ENCODE measurements at places on chromosomes 3 and 15. TPM values are rescaled to one million over a fixed set of nuclear protein-coding genes. Genes with fewer than 3 reads are reported as not detected.

- DNase-seq, result no peak
Observed at GRCh38 chr15:92143765-92144164, 249.9 kb upstream of the ST8SIA2 start.

- no peak for DNase-seq
Observed at GRCh38 chr15:75177360-75178071, 24.2 kb upstream of the C15orf39 start.

DNA sequence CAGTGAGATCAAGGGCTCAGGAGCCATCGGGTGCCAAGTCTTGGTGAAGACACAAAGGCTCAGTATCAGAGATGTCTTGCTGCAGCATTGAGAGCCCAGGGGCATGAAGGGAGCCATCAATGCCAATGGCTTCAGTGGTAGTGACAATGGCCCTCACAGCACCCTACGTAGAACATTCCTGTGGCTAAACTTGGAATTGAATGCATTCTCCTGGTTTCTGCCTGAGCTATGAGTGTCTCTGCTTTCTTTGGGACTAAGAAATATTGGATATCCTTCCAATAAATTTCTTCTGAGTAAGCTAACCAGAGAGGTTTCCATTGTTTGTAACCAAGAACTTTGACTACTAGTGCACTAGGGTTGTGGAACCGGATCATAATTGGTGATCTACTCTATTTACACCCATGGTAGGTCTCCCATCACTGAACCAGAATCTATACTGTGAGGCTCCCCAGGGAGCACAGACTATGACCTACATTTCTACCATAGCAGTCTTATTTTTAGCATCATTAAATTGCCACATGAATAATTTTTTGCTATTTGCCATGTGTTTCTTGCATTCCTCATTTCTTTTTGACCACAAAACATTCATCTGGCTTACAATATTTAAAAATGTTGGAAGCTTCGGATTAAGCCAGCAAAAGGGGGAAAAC is 31.6 kb upstream of the PDZRN3 start:
- DNase-seq, result no peak

GRCh38 chr3:33636125-33636850 is 81.8 kb downstream of the CLASP2 start:
- no peak for DNase-seq

- no peak for DNase-seq
Observed at GRCh38 chr3:42730706-42731420, 28.3 kb upstream of the HHATL start.

GRCh38 chr3:194181612-194182529 is 45.9 kb downstream of the HES1 start:
- no peak for DNase-seq

DNA sequence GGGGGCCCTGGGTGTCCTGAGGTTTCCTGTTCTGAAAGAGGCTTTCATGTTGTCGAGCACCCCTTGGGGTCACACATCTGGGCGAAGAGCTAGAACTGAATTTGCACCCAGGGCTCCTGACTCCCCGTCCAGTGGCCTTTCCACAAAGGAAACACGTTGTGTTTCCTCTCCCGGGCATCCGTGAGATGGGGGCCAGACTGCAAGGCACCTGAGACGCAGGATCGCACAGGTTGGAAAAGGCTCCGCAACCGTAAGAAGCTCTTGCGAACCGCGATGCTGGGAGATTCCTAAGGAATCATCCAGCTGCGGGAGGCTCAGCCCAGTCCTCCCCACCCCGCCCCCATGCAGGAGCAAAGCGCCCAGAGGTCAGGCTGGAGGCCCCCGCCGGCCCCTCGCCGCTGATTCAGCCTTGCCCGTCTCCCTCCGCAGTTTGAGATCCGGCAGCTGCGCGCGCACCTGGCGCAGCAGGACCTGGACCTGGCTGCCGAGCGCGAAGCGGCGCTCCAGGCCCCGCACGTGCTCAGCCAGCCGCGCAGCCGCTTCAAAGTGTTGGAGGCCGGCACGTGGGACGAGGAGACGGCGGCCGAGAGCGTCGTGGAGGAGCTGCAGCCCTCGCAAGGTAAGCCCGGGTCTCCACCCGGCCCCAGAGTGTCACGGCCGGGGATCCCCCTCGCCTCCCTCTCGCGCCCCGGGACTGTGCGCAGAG is 119.6 kb downstream of the ETFA start:
- no peak for DNase-seq

GRCh38 chr15:29031502-29032228 is 145.9 kb downstream of the APBA2 start:
- DNase-seq, result no peak

GRCh38 chr3:151976211-151977050 is 103.0 kb downstream of the SUCNR1 start:
- peak; percentile 2 for DNase-seq

- no peak for DNase-seq
Observed at GRCh38 chr3:16723978-16724377, 118.8 kb upstream of the DAZL start.

GRCh38 chr3:31613177-31613576 is 80.5 kb downstream of the STT3B start:
- DNase-seq, result no peak

DNA sequence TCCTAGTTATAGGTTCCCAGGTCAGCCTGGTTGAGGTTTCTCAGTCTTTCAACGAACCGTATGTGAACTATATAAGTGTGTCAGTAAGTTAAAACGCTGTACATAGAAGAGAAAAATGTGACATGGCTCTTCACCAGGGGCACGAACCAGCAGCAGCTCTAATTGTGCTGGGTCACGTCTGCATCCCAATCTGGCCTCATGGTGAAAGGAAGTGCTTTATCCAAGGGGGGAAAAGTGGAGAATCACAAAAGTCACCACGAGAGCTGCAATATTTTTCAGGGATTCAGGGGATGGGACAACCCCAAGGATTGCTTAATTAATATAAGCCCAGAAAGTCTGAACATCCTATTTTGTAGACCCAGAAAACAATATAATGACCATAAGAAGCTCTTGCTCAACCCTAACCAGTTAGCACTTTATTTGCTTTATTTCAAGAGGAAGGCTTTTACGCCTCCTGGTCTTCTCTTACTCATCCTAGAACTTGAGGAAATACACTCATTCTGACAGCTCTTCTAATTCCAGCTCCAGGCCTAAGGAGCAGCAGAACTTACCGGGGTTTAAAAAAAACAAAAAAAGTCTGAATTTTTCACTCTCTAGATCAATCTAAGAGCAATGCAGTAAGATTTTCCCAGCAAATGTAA is 16.5 kb downstream of the ANXA2 start:
- DNase-seq, result no peak

DNA sequence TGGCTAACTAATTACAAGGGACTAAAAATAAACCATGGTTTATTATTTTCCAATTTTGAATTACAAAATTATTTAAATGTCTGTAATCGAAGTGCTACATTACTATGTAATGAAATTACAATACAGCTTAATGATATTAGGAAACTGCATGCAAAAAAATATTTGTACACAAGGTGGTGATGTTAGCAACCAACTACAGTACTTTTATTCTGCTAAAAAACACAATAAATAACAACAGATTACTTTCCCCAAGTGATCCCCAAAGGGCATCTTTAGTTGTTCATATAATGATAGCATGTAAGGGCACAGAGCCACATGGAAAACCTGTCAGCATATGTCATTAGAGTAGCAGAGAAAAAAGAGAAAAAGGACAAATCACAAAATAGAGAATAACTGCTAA is 147.5 kb upstream of the SOX2 start:
- no peak for DNase-seq

- DNase-seq, result no peak
Observed at GRCh38 chr3:127137113-127137512, 55.8 kb upstream of the PRR23E start.

DNA sequence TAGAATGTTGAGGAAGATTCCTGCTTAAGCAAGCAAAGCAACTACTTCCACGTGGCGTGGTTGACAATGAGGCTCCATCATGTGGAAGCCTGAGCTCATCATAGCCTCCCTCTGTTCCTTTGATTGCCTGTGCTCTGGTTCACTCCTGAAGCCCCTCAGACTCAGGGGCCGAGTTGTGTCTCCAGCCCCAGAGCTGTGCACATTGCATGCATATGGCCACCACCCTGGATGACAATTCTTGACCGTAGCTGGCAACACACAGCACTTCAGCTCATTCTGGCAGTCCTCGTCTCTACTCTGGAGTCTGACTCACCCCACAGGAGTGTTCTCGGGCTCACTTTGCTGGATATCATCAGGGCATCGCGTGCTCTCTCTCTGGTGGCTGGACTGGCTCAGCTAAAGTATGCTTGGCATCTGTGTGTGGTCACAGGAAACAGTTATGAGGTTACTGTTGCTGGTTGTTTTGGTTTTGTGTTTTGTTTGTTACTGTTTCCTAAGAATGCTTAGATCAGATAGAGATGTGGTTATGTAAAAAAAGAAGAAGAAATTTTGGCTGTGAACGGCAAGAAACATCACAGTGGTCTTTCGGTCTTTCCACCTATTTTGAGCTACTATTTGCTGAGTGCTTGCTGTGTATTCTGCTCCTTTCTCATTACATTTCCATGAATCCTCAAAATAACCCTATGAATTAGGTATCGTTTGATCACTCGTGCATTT is 41.6 kb upstream of the MRPS22 start:
- no peak for DNase-seq

DNA sequence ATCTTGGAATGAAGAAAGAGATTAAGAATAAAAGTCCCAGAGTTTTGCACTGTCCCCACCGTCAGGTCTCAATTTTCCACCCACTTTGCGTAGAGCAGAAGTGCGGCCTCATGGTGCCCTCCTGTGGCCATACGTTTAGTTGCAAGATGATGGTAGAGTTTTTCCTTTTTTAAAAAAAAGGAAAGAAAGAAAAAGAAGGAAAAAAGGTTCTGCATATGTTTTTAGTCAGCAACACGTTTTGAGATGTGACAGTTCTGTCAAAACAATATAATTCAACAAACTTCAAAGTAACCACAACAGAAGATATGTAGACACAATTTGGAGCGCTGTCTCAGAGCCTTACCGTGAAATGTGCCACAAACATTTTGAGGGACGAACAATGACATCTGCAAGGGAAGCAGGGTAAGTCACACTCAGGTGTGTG is 24.6 kb downstream of the EBLN2 start:
- no peak for DNase-seq

The ALAS1 gene
- total RNA-seq, result 28.4 TPM

The PTH1R gene
- 5.6 TPM for total RNA-seq

The DUOXA2 gene
- total RNA-seq, result not detected

The CACNA1D gene
- 1.5 TPM for total RNA-seq

The TRAIP gene
- total RNA-seq, result 3.2 TPM

The PCOLCE2 gene
- total RNA-seq, result 122 TPM

The OR5H2 gene
- not detected for total RNA-seq
